Activated naive CD4-positive, alpha-beta T cell treated with anti-CD3 and anti-CD28 coated beads, Interleukin-2, amount 10 ng/mL, durations not matched to agents 5 hours and 36 hours (primary cell): ENCODE measurements at places on chromosomes 7 and 10. TPM values are rescaled to one million over a fixed set of nuclear protein-coding genes. Genes with fewer than 3 reads are reported as not detected.

Gene FBXO24
- 0.86 TPM for total RNA-seq

Gene UPK3B
- total RNA-seq = 0.75 TPM

Gene ARPC1A
- 48.3 TPM for total RNA-seq

Gene DRGX
- total RNA-seq = not detected

Gene NUTM2E
- 0.12 TPM for total RNA-seq

Gene SLC13A1
- total RNA-seq = not detected

Gene SPDYE2
- 0.19 TPM for total RNA-seq

Gene NAT16
- not detected for total RNA-seq

Gene INSIG1
- total RNA-seq = 133 TPM

Gene SAP25
- total RNA-seq = 41.5 TPM

Gene UCN3
- not detected for total RNA-seq

Gene SUGCT
- total RNA-seq = 0.15 TPM

Gene HABP2
- not detected for total RNA-seq

Gene INA
- not detected for total RNA-seq

Gene DYDC2
- total RNA-seq = not detected

Gene RNF148
- total RNA-seq = not detected

Gene GNG11
- total RNA-seq = not detected

Gene ADRB1
- total RNA-seq = not detected

Gene LAMTOR4
- total RNA-seq = 170 TPM

Gene SPAG6
- 0.28 TPM for total RNA-seq

Gene RGS10
- total RNA-seq = 161 TPM

Gene LRRC4
- total RNA-seq = not detected

Gene IFIT1B
- total RNA-seq = not detected

Gene CAV2
- total RNA-seq = not detected

Gene LUC7L2
- total RNA-seq = 112 TPM

Gene DOCK4
- 0.07 TPM for total RNA-seq

Gene GDF2
- total RNA-seq = not detected

Gene MYL10
- not detected for total RNA-seq

Gene HECW1
- not detected for total RNA-seq

Gene TRIL
- total RNA-seq = not detected

Gene LRRD1
- total RNA-seq = not detected

Gene MRPS16
- total RNA-seq = 73.2 TPM

Gene KCNH2
- 0.73 TPM for total RNA-seq

Gene PPA1
- total RNA-seq = 168 TPM

Gene RPEL1
- not detected for total RNA-seq

Gene ADCYAP1R1
- total RNA-seq = not detected

Gene PLXDC2
- total RNA-seq = not detected

Gene CTAGE4
- total RNA-seq = 3.5 TPM

Gene MEOX2
- not detected for total RNA-seq

Gene AKR1B15
- not detected for total RNA-seq

Gene KLLN
- 0.70 TPM for total RNA-seq

Gene ECHS1
- total RNA-seq = 35.3 TPM

Gene HOXA7
- not detected for total RNA-seq

Gene SVIL
- 21.9 TPM for total RNA-seq

Gene SLC16A12
- not detected for total RNA-seq

Gene GNAI1
- 0.60 TPM for total RNA-seq

Gene MXI1
- 35.3 TPM for total RNA-seq

Gene TCF7L2
- 0.29 TPM for total RNA-seq

Gene EN2
- total RNA-seq = not detected

Gene IRF5
- total RNA-seq = 3.7 TPM

Gene ZNF467
- total RNA-seq = 1.2 TPM
